ENCODE measurements at places on chromosomes 13 and 19.

GRCh38 chr19:38674388-38675171, 27.1 kb downstream of the ACTN4 start:
- no peak for DNase-seq

DNA sequence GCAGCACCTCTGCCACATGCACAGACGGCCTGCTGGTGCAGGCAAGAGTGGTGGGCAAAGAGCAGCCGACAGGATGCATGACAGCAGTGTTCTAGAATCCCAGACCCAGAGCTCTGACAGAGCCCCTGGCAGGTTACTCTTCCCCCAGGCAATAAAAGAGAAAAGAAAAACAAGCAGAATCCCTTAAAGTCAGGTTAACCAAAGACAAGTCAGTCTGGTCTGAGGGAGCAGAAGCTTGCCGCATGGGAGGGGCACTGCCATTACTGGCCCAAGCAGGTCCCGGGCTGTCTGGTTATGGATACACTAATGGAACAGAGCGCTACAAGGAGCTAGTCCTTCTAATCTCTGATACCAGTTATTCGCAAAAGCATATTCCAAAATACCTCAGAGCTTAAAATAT, 36.1 kb upstream of the DOCK9 start:
- no peak for DNase-seq

- no peak for DNase-seq
Measured at GRCh38 chr19:14127929-14128509, 8.4 kb downstream of the ASF1B start.

- no peak for DNase-seq
Measured at GRCh38 chr19:330503-330902, 14.1 kb downstream of the MIER2 start.

DNA sequence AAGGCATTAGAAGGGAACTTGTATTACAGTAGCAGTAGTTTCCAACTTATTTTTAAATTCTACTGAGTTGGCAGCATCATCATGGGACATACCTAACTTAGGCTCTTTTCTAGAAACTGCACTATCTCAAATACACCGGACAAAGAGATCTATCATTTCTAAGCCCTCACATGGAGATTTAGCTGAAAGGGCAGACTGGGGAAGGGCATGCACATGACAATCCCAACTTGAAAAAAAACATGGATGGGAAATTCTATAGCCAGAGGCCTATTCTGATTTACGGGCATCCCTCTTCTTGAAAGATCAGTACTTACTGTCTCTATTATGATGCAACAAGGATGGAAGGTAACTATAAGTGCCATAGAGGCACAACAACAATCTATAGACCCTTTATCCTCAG, 1328.6 kb downstream of the UQCRFS1 start:
- DNase-seq: no peak

DNA sequence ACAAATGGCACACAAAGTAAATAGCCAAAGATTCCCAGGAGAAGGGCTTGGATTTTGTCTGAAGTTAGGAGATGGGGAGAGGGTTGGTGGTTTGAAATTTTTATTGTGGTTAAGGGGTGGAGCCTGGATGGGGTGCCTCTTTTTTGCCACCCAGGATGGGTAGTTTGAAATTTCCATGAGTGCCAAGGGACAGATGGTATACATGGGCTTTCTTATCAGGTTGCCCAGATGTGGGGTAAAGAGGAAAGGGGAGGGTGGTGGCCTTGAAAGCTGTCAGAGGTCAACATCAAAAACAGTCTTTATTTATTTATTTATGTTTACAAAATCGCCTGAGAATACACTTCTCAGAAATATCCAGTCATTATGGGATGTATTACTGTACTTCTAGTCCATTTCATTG, 46.2 kb downstream of the LMO7 start:
- DNase-seq: no peak

DNA sequence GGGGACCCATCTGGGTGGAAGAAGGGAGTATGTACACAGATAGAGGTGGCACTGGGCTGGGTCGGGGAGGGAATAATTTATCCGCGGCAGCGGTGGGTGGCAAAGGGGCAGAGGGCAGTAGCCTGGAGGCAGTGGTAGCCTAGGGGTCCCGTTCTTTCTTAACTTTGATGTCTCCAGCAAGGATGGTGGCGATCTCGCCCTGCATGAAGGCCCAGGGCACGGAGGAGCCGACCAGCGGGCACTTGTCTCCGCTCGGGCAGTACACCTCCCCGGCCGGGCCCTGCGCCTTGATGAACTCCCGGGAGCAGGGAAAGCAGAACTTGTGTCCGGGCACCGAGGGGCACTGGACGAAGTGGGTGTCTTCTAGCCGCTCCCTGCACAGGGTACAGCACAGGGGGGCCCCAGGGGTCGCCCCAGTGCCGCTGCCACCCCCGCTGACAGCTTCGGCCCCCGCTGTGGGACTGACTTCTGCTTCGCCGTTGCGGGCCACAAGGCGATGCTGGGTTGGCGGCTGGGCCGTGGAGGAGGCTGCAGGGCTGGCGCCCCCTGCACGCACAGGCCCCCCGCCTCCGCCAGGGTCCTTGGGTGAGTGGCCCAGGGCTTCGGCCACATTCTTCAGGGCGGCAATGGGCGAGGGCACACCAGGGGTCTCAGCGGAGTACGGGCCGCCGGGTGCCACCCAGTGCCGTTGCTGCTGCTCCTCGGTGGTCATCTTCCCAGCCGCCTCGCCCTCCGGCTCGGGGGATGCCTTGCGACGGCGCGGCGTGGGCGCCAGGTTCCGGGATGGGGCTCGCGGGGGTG, 1.9 kb downstream of the IRF2BP1 start:
- DNase-seq: no peak

DNA sequence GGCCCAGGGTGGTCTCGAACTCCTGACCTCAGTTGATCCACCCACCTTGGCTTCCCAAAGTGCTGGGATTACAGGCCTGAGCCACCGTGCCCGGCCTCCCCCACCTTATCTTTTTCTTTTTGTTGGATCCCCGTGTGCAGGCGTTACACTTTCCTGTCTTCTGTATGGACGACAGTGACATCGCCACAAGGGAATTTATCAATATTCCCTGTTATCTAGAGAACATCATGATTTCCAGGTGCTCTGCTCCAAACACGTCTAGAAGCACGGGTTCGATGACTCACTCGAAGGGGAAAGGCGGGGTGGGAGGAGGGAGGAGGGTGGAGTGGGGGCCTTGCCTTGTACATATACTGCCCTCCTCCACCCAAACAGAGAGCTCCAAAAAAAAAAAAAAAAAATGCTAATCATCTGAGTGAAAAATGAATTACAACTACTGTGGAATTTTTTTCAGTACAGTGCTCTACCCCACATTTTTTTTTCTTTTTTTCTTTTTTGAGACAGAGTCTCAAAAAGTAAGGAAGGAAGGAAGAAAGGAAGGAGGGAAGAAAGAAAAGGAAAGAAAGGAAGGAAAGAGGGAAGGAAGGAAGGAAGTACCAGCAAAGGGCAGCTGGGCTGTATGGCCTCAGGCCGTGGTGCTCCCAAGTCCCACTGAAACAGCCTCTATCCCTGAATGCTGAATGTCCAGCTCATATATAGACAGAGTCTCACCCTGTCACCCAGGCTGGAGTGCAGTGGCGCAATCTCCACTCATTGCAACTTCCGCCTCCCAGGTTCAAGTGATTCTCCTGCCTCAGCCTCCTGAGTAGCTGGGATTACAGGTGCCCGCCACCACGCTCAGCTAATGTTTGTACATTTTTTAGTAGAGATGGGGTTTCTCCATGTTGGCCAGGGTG, 36.8 kb downstream of the INSR start:
- no peak for DNase-seq

GRCh38 chr13:62320129-62321108, 904.8 kb upstream of the PCDH20 start:
- DNase-seq: no peak

DNA sequence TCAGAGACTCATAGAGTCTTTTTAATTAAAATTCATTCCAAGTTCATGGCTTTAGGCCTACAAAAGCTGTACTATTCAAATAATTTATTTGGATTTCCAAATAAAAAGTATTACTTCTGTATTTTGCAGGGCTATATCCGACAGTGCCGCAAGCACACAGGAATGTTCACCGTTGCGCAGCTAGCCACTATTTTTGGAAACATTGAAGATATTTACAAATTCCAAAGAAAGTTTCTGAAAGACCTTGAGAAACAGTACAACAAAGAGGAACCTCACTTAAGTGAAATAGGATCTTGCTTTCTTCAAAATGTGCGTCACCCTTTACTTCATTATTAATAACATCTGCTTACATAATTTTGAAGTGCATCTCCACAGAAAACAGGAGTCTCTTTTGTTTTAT, 20.5 kb upstream of the C1QTNF9 start:
- DNase-seq: no peak

- DNase-seq: no peak
Measured at GRCh38 chr19:2097203-2097885, 629 bp downstream of the IZUMO4 start.

GRCh38 chr19:32061315-32061714, 284.1 kb upstream of the ZNF507 start:
- no peak for DNase-seq

- DNase-seq: no peak
Measured at GRCh38 chr13:72198967-72199560, 332.1 kb upstream of the DACH1 start.
